Right cardiac atrium (tissue), 5 donors: ENCODE measurements at places on chromosomes 11 and 22.
A peak's percentile ranks its signal among the peaks of the same experiment; 100 is the strongest.

- no peak for DNase-seq
Measured at GRCh38 chr22:41939981-41940831, 6.7 kb downstream of the CENPM start.

GRCh38 chr11:65404638-65405339, 17.8 kb upstream of the NEAT1 start:
- DNase-seq: peak; percentile 59

DNA sequence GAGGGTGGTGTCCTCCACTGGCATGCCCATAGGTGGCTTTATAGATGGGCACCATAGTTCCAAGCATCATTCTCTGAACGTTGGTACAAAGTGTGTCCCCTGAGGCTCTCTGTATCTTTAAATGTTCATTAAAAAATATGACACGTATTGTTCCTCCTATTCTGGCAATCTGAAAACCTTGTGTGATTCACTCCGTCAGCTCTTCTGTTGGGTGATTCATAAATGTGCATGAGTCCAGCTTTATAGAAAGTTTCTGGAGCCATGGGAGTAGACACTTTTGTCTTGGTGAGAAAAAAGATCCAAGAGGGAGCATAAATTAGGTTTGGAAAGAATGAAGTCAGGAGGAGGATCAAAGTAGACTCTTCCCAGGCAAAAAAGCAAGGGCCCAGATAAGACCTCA, 728.8 kb downstream of the NELL1 start:
- no peak for DNase-seq

GRCh38 chr11:94297985-94298576, 6.3 kb upstream of the IZUMO1R start:
- DNase-seq: no peak

DNA sequence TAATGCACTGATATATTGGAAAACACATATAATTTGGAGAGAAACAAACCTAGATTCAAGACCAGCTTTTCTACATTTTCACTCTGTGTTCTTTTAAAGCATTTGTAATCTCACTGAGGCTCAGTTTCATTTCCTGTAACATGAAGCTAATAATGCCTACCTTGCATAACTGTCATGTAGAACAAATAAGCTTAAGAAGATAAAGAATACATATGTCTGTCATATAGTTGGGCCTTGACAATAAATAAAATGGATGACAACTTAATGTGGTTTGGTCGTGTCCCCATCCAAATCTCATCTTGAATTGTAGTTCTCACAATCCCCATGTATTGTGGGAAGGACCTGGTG, 35.2 kb upstream of the FIBIN start:
- DNase-seq: no peak

- no peak for DNase-seq
Measured at GRCh38 chr11:30435488-30435887, 112.6 kb downstream of the ARL14EP start.

DNA sequence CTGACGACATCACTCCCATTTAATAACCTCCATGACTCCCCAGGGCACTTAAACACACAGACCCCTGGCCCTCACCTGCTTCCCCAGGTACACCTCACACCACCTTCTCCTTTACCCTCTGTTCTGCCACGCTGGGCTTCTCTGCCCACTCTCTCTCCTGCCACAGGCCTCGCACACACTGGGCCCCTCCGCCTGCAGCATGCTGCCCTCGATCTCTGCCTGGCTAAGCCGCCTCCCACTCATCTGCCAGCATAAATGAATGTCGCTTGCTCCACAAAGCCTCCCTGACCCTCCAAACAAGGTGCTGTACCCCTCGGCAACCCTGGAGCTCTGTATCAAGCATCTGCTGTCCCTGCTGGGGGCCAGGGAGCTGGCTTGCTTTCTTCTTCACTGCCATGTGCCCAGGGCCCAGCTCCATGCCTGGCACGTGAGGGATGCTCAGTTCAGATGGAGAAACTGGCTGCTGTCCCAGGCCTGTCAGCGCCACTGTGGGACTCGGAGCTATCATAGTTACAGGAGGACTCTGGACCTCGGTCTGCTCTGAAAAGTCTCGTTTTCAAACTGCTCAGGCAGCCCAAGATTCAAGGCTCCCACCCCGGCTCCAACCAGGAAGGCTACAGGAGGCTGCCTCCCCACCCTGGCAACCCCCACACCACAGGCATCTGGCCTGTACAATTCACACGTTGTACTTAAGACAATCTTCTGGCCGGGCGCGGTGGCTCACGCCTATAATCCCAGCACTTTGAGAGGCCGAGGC, 11.9 kb downstream of the TTLL1 start:
- no peak for DNase-seq

DNA sequence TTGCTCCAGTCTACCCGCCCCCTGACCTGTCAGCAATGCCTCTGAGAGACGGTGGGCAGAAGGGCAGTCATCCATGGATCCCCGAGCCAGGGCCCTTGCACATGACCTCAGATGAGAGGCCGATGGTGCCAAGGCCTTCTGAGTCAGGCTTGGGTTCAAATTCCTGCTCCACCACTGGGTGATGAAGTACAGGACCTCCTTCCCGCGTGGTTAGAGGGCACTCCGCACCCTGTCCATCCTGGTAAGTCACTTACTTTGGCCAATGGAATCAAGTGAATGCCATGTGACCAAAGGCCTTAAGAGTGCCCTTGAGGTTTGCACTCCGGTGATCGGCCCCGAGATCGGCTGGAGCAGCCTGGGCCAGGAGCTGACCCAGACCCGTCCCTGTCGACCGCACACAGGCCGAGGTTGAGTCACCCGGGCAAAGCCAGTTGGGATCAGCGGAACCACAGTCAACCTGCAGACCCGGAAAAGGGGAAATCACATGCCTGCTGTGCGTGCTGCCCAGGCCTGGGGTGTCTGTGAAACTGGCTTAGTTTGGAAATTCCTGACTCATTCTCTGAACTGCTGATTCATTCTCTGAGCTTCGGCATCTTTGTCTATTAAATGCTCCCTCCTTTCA, 48.9 kb downstream of the RTL6 start:
- DNase-seq: no peak

- no peak for DNase-seq
Measured at GRCh38 chr11:6667733-6668374, 12.2 kb upstream of the DCHS1 start.

DNA sequence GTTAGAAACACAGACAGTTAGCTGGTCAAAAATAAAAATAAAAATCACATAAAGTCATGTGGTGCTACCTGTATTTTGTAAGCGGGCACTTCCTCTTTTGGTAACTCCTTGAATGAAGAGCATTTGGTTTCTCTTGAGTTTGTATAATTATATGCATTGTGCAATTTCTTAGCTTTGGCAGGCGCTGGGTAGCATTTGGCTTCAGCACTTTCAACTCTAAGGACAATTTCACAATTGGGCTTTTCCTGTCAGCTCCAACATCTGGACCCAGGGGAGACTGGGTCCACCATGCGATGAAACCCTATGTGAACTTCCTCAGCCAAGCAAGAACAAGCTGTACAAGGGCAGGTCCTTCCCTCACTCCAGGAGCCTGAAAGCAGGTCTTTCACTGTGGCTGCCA, 169.1 kb downstream of the RRAS2 start:
- DNase-seq: peak; percentile 86

- DNase-seq: no peak
Measured at GRCh38 chr22:19149991-19150390, at the start of gene GSC2. Gene GSC2 (minus strand): TSS chr22:19150292. CDS start chr22:19150283, 9 bp downstream.

GRCh38 chr11:76212086-76213035, 6.1 kb upstream of the WNT11 start:
- DNase-seq: no peak

DNA sequence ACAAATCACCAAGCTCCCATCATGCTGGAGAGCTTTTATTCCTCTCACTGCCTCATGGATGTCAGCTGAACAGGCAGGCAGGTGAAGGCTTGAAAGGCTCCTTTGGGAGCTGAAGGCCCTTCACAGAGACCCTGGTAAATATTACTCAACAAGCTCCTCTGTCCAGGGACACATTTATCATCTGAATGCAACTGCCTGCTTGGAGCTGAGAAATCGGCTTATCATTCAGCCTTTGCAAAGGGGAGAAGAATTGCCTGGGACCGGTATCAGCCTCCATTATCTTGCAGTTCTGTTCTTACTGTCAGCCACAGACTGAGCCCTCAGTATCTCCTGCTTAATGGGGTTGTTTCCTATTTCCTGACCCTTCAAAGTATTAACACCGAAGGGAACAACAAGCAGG, 113.8 kb upstream of the PITPNB start:
- DNase-seq: no peak

DNA sequence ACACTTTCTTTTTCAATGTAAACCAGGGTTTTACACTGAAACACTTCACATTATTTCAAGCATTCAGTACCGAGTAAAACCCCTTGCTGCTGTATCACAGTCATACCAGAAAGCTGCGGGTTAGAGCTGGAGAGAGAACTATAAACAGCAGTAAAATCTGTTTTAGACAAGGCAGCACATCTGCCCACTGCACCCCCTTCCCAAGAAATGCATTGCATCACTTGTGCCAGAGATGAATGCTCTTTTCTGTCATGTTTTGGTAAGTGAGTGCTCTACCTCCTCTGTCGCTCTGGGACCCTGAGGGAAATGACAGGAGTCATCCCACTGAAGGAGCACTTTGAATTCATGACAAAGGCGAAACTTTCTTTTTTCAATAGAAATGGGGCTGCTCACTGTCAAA, 107.2 kb downstream of the MAML2 start:
- no peak for DNase-seq

- no peak for DNase-seq
Measured at GRCh38 chr22:27900153-27900552, 18.9 kb downstream of the PITPNB start.

DNA sequence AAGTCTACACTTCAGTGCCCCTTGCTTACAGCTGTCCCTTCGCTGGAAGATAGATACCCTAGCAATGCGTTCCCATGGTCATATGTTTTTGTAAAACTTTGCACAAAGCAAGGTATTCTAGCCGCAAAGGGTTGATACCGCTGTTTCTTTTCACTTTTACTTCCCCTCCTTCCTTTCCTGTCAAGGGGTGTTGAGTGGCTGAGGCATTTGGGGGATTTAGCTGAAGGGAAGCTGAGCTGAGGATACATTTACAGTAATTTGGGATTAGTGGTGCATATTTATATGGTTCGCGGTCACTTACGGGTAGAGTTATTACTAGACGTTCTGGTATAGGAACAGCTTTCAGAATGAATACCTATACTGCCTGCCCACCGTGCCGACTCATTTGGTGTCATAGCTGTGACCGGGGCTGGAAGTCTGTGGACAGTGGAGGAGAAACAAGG, 86.9 kb upstream of the WNT11 start:
- no peak for DNase-seq

DNA sequence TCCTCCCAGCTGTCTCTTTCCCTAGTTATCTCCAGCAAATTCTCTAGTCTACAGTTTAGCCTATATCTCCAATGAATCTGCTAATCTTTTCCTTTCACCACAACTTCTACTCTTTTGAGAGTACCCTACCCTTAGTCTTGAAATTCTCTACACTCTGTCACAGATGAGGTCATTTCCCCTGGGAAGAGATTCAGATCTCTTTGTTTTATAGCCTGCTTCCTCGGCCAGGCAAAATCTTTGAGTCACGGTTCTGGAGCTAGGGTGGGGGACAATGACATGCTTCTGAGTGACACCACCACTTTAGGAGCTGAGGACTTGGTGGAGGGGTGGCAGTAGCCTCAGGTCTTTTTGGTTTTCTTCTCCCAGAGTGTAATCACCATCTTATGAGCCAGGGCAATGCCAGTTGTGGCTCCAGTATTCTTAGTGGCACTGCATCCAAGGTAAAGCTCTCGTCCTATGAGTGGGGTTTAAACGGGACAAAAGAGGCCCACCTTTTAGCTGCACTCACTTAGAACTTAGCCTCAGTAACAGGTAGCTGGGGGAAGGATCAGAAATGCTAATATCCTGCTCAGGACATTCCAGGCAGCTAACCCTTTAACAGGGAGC, 98.5 kb upstream of the RRM1 start:
- no peak for DNase-seq

GRCh38 chr11:103024086-103024485, 67.9 kb downstream of the DCUN1D5 start:
- DNase-seq: no peak

GRCh38 chr11:77051511-77051910, 15.3 kb upstream of the CAPN5 start:
- no peak for DNase-seq

DNA sequence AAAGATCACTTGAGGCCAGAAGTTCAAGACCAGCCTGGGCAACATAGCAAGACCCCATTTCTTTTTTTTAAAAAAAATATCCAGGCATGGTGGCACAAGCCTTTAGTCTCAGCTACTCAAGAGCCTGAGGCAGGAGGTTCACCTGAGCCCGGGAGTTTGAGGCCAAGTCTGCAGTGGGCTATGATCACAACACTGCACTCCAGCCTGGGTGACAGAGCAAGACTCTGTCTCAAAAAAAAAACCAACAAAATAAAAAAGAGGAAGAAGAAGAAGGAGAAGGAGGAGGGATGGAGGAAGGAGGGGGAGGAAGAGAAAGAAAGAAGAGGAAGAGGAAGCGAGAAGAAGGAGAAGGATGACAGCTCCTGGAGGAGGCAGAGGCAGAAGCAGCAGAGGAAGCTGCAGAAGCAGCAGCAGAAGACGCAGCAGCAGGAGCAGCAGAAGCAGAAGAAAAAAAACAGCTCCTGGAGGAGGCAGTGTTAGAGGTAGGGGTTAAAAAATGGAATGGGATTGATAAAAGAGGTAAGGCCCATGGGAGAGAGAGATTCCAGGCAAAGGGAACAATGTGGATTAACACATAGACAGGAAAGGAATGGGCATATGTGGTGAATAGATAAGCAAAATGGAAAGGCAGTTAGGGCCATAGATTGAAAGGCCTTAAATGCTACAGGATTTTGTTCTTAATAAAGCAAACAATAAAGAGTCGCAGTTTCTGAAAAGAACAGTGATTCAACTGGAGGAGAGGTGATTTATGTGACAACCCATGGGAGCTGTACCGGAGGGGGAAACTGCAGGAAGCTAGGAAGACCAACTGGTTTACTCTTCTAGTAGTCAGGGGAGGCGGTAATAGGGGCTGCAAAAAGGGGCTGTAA, 10.9 kb downstream of the PRCP start:
- DNase-seq: no peak

DNA sequence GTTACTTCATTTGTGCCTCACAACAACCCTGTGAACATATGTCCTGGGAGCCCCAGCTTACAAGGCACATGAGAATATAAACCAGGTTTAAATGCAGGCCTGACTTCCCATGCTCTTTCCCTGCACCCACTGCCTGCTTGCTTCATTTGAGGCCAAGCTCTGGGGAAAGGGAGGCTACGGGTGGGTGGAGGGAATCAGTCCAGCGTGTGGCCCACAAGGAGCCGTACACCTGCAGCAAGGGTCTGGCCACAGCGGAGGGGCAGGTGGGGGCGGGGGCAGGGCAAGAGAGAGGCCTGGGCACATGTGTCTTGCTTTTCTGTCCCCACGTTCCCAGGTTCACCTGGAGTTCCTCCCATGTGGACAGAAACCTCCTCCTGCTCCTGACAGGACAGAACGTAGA, 26.2 kb downstream of the FAM83F start:
- no peak for DNase-seq

DNA sequence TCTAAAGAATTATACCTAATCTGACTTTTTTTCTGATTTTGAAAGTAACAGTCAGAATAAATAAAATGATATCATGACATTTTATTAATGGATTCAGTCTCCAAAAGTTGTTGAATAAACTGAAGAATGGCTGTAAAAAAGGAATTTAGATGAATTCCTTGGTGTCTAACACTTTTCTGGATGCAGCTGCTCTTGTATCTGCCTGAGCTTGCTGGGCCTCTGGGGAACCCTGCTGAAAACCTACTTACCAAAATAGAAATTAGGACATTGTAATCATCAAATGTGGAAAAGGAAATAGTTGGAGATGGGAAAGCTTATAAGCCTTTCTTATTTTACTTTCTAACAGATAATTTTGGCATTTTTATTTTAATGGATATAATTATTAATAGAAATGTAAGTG, 315.7 kb upstream of the ANO5 start:
- DNase-seq: no peak

GRCh38 chr22:46574993-46575910, 37.8 kb upstream of the CELSR1 start:
- peak; percentile 76 for DNase-seq
